Heart right ventricle (tissue), 16 donors: ENCODE measurements at places on chromosomes 7 and 10. TPM values are rescaled to one million over a fixed set of nuclear protein-coding genes. Genes with fewer than 3 reads are reported as not detected.

Gene TRIL
- 0.59 TPM for polyA plus RNA-seq

Gene GPRIN2
- polyA plus RNA-seq = not detected

- no peak for DNase-seq
Observed at GRCh38 chr7:44689427-44689826, 59.2 kb upstream of the ZMIZ2 start.

GRCh38 chr10:46555366-46555712 is 1.1 kb downstream of the GPRIN2 start:
- DNase-seq = no peak

Gene TAS2R3
- polyA plus RNA-seq = not detected

Gene HSPA12A
- 5.1 TPM for polyA plus RNA-seq

GRCh38 chr7:92681633-92682032 is 91.4 kb upstream of the FAM133B start:
- no peak for DNase-seq

DNA sequence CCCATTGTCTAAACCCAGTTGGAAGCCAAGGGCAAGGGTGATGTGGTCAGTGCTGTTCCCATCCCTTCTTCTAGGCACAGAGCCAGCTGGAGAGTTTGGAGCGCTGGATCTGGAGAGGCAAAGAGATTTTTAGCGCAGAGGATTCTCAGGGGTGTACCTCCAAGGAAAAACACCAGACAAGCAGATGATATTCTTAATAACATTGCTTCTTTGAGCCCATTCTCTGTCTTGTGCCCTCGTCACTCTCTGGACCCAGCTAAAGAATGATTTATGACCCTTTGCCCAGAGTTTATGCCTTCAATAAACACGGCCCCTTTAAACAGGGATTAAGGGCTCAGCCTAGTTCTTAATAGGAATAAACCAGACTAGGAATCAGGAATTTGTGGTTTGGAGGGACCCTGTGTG is 4.7 kb upstream of the HIP1 start:
- peak; percentile 35 for DNase-seq

GRCh38 chr7:105268511-105269392 is 120.0 kb downstream of the SRPK2 start:
- peak; percentile 30 for DNase-seq

DNA sequence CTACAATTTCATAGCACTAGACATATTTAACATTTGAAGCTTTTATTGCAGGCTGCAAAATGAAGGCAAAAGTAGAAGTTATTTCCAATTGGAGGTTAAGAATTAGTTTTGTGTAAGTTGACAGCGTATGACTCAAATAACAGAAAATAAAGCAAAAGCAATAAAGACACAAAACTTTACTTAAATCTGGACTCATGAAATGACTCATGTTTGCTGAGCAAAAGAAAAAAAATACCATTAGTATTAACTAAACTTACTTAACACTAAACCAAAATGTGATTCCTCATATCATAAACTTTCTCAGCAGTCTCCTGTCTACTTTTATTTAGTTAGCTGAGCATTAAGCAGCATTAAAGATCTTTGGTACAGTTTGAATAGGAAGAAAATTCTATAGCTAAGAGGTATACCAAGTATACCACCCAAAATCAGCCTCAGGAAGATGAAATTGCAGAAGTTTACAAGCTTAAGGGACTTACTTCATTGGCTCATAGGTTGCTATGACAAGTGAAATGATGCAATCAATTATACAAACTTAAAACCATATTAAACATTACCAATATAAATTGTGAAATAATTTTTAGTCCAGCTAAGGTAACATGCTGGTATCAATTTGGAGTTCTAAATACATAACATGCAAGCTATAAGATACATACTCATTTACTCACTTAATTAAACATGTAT is 1131.4 kb downstream of the XPNPEP1 start:
- DNase-seq = no peak

GRCh38 chr10:48885376-48885775 is 54.3 kb downstream of the LRRC18 start:
- no peak for DNase-seq

- DNase-seq = no peak
Observed at GRCh38 chr7:149500201-149500600, 2.6 kb upstream of the ZNF746 start.

Gene VAX1
- polyA plus RNA-seq = not detected

DNA sequence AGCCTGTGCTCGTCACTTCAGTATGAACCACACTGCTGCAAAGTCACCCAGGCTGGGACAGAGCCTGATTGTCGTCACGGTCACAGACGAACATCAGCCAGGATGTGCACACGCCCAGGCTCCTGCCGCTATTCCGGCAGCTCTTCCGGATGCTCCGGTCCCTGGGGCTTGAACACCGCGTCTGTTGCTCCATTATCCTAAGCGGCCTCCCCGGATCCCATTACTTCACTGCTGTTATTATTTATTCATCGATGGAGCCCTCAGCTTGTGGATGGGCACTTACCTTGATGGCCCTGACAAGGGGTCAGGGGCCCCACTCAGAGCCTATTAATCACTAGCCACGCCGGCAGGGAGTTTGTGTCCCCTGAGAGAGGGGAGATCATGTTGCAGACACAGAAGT is 120.8 kb upstream of the PCBD1 start:
- DNase-seq = no peak

- DNase-seq = no peak
Observed at GRCh38 chr7:112596981-112597380, 116.2 kb downstream of the LSMEM1 start.

DNA sequence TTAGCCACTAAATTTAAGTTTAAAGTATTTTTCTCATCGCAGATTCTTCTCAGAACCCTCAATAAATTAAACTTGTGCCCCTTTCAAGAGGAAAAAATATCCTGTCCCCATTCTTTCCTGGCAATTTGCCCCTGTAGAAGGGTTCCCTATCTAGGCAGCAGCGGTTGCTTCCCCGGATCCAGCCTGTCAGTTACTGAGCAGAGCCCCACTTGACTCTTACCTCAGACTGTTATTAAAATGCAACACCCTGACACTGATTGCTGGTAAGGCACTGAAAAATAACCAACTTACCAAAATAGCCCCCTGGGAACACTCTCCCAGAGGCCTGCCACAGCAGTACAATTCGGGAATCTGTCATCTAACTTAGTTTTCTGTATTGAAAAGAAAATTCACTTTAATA is 13.9 kb downstream of the LMTK2 start:
- DNase-seq = peak; percentile 43

Gene CALML3
- polyA plus RNA-seq = 0.04 TPM

DNA sequence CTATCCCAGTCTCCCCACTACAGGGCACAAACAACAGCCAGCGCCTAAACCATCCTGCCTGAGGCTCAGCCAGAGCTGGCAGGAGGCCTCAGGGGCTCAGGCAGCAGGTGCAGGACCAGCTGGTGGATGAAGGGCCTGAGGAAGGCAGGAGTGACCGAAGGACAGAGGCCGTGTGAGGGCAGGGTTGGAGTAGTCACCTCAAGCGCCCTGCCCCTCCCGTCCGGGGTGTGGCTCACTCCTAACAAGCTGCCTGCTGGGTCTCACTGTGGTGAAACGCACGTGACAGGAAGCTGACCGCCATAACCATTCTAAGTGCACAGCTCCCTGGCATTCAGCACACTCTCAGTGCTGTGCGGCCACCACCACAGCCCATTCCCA is 281.1 kb downstream of the ELFN1 start:
- DNase-seq = peak; percentile 57

Gene BICC1
- polyA plus RNA-seq = 1.6 TPM

GRCh38 chr7:14351167-14351566 is 361.7 kb upstream of the ETV1 start:
- DNase-seq = peak; percentile 6

DNA sequence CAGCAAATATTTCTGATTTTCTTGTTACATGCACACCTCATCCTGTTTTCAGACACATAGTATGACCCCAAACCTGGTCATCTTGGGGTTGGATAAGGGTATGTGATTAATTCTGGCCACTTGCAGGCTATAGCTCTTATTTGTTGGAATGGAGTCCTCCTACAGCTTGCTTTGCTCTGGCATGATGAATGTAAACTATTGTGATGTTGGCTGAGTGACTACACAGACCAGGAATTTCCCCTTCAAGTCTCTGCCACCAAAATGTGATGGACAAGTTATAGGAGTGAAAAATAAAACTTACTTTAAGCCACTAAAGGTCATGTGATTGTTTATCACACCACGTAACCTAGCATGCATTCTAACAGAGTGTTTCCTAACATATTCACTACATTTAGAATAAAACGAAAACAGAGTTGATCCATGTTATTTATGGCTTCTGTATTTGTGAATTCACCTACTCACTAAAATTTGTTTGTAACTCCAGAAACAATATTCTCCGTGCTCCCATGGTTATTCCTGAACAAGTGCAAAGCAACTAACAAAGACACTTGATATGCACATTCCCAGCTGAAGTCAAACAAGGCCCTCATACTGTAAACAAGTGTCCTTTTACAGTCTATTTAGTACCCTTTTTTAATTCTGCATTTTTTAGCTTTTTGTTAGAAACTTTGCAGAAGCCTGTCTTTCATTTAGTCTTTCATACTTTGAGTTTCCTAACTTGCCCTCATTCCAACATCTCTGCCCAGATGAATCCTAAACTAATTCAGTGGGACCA is 599.2 kb upstream of the PCDH15 start:
- DNase-seq = no peak

Gene AKR1C2
- 13.4 TPM for polyA plus RNA-seq

Gene DNAJB12
- polyA plus RNA-seq = 22.6 TPM
